Activated CD4-positive, alpha-beta T cell treated with anti-CD3 and anti-CD28 coated beads for 1 hour (primary cell): ENCODE measurements at places on chromosomes 6 and 20.
A peak's percentile ranks its signal among the peaks of the same experiment; 100 is the strongest.

GRCh38 chr20:46182276-46183200 is 64.4 kb downstream of the CD40 start:
- DNase-seq, result no peak

GRCh38 chr6:131381709-131382093 is 191.3 kb upstream of the ARG1 start:
- no peak for DNase-seq

- DNase-seq, result peak; percentile 66
Observed at GRCh38 chr6:149922642-149923326, at the start of gene RAET1G. RAET1G (minus strand) TSS chr6:149923121; CDS start chr6:149923010, 111 bp downstream.

GRCh38 chr6:16450285-16450684 is 211.9 kb downstream of the GMPR start:
- no peak for DNase-seq

- DNase-seq, result no peak
Observed at GRCh38 chr6:63764318-63764916, 128.8 kb downstream of the PHF3 start.

- DNase-seq, result no peak
Observed at GRCh38 chr6:112651239-112651638, 304.1 kb downstream of the RFPL4B start.
